ENCODE measurements at places on chromosomes 5 and 9.

GRCh38 chr9:70617033-70617828 is 202.8 kb upstream of the KLF9 start:
- no peak for DNase-seq

DNA sequence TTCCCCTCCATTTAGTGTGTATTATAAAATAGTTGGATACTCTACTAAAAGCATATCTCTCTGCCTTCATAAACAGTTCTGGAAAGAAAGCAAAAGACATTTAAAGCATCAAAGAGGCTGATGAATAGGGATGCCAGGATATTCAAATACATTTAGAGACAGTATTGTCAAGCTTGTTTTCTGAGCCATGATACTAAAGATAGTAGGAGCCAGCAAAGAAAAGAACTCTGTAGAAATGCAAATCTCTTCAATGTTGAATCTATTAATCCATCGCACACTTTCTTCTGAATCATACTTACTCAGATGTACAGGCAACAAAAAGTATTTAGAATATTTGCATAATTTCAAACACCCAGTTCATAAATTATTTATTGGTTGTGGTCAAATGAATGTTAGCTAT is 207.1 kb upstream of the MEF2C start:
- no peak for DNase-seq

- no peak for DNase-seq
Observed at GRCh38 chr9:123996731-123997421, 14.7 kb upstream of the LHX2 start.

DNA sequence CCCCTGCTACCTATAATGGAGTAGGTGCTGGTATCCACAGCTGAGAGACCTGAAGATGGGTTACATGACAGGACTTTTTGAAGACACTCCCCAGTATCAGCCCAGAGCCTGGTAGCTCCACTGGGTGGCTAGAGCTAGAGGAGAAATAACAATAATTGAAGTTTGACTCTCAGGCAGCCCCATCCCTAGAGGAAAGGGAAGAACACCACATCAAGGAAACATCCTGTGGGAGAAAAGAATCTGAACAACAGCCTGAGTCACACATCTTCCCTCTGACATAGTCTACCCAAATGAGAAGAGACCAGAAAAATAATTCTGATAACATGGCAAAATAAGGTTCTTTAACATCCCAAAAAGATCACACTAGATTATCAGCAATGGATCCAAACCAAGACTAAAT is 432.1 kb downstream of the CDH18 start:
- DNase-seq: no peak

DNA sequence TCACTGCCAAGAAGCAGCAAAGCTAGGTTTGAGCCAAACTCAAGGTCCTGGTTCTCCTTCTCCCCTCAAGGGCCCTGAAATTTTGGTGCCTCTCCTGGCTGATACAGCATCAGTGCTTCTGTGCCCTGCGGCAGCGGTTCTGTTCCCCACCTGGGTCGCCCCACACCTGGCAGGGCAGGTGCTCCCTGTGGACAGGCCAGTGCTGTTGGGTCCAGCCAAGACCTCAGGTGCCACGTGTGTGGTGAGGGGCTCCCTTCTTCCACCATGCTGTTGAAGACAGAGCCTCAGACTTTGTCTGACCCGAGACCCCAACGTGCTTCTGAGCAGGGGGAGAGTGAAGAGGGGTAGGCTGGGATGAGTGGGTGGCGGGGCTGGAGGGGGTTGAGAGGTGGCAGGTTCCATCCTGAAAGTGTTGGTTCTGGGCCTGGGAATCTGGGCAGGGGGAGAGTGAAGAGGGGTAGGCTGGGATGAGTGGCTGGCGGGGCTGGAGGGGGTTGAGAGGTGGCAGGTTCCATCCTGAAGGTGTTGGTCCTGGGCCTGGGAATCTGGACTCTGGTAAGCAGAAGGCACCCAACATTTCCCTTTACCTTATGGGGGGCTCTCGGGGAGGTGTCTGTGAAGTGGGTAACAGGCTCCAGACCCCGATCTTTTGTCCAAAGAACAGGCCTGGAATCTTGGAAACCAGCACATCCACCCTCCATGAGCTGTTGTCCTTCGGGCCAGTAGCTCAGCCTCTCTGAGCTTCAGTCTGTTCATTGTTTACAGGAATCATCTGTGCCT is 2.3 kb downstream of the PLEKHG4B start:
- DNase-seq: no peak

GRCh38 chr5:88262116-88262515 is 6.5 kb downstream of the TMEM161B start:
- no peak for DNase-seq

DNA sequence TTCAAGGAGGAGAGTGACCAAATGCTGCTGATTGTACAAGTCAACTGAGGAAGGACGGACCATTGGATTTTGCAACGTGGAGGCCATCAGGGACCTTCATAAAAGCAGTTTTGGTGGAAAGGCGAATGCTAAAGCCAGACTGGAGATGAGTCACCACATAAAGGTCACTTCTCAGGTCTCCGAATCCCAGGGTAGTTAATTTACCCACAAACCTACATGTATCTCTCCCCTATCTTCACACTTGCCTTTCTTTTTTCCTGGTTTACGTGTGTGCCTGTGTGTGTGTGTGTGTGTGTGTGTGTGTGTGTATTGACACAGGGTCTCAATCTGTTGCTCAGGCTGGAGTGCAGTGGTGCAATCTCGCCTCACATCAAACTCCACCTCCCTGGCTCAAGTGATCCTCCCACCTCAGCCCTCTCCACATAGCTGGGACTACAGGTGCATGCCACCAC is 4.6 kb upstream of the CTNNA1 start:
- DNase-seq: no peak

DNA sequence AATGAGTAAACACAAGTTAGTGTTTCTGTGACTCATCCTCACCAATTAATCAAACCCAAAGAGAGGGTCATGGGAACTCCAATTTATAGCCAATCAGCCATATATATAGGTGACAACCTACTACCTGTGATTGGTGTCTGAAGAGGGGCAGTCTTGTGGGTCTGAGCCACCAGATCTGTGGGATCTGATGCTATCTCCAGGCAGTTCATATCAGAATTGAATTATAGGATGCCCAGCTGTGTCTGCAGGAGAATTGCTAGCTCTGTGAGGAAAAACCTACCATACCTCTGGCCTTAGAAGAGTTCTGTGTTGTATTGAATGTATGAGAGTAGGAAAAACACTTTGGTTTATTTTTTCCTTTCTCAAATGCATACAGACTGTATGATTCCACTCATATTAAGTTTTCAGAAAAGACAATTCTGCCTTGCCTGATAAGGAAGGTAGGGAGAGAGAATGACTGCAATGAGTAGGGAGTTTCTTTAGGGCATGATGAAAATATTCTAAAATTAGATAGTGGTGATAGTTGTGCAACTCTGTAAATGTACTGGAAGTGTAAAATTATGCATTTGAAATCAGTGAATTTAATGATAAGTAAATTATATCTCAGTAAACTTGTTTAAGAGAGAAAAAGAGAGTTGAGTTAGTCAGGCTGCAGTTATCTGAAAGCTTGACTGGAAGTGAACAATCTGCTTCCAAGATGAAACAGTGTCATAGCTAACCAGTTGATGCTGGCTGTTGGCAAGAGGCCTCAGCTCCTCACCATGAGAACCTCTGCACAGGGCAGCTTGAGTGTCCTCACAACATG is 274.9 kb downstream of the AUH start:
- no peak for DNase-seq

- DNase-seq: no peak
Observed at GRCh38 chr5:136212252-136212721, 19.3 kb upstream of the SMIM32 start.

- no peak for DNase-seq
Observed at GRCh38 chr5:16675806-16676205, 59.0 kb upstream of the RETREG1 start.

DNA sequence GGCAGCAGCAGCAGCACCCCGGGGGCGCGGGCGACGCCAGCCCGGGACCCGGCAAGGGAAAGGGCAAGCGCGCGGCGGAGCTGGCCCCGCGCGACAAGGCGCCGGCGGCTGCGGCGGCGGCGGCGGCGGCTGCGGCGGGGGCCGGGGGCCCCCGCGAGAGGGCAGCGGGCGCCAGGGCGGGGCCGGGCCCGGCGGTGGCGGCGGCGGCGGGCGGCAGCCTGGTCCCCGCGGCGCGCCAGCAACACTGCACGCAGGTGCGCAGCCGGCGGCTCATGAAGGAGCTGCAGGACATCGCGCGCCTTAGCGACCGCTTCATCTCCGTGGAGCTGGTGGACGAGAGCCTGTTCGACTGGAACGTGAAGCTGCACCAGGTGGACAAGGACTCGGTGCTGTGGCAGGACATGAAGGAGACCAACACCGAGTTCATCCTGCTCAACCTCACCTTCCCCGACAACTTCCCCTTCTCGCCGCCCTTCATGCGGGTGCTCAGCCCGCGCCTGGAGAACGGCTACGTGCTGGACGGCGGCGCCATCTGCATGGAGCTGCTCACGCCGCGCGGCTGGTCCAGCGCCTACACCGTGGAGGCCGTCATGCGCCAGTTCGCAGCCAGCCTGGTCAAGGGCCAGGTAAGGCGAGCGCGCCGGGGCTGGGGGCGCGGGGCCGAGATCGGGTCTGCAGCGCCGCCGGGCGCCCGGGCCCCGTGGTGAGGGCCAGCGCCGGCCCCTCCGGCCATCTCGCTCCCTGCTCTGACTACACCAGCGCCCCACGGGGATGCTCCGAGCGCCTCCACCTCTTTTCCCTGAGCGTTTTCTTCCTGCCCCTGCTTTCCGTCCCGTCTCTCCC is at the start of gene UBE2QL1:
Gene UBE2QL1, plus strand, starts transcription at position 238 of the 843 bp plus-strand sequence. Its CDS starts 35 bp downstream, at position 273.
- DNase-seq: no peak

GRCh38 chr9:132748450-132748849 is 78.2 kb downstream of the GTF3C4 start:
- no peak for DNase-seq

- no peak for DNase-seq
Observed at GRCh38 chr5:9356351-9356825, 189.5 kb downstream of the SEMA5A start.

GRCh38 chr9:25678147-25678666 is at the start of gene TUSC1:
TSS of gene TUSC1 (minus strand) at chr9:25678444. CDS start at chr9:25678312, 132 bp downstream.
- no peak for DNase-seq

DNA sequence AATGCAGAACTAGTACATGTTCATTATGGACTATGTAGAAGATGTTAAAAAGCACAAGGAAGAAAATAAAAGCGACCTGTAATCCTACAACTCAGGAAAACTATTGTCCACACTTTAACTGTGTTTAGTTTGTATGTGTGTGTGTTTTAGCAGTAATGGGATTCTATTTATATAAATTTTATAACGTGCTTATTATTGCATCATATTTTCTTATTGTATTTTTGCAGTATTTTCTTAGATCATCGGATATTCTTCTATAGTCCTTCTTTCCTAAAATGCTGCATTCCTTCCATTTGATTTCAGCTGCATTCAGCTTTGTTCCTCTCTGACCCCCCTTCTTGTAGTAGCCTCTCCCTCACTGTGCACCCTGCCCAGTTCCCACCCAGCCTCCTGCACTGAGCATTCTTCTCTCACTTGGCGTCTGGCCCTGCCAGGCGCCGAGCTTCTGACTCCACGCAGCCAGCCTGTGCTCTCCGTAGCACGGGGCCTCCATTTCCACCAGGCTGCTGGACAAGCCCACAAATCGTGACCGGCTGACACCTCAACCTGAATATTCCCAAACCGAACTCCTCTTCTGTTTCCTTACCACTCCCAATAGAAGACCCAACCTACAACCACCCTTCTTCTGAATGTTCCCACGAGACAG is 39.9 kb downstream of the MVB12B start:
- no peak for DNase-seq

DNA sequence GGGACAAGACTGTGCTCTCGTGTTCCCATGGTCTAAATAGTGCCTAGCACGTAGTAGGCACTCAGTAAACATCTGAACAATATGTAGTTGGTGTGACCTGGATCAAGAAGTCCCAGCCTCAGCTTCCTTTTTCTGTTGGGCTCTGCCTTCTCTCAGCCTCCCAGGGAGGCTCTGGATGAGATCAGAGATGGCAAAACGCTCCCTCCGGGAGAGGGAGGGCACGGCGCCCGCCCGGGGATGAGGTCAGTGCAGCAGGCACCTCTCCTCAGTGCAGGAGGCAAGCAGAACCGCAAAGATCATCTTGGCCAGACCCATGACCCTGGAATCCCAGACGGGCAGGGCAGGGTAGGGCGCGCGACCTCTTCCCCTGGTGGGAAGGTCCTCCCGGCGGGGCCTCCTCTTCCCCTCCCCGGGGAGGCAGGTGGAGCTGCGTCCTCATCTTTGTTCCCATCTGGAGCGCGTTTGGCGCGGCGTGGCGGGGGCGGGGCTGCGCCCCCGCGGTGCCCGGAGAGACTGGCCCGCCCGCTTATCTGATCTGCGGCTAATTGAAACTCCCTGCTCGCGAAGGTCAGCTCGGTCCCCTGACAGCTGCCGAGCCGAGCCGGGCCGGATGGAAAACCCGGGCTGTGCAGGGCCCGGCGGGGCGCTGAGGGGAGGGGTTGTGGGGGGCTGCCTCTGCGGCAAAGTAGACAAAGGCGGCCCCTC is 60.9 kb downstream of the CXXC5 start:
- no peak for DNase-seq

- no peak for DNase-seq
Observed at GRCh38 chr9:93592643-93593021, 16.2 kb downstream of the PHF2 start.

DNA sequence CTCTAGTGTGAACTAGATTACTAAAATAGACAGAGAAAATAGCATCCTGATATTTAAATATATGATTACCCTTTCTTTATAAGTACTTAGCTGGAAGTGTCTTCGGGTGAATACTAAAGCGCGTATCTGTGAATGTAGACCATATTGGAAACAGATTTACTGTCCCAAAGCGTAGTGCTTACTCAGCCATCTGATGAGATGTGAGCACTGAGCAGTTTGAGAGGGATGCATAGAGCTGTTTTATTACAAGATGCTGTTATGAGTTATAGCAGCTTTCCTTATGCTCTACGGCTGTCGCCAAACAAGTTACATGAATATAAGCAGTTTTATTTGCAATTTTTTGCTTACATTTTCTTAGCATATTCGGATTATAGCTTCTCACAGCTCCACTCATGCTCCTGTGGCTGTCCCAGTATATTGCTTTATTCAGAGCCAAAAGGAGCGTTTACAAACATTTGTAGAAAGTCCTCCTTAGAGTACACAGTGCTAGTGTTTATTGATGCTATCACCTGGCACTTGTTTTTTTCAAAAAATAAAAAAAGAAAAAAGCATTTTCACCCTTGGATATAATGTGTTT is 981.4 kb upstream of the WWC1 start:
- no peak for DNase-seq
